ENCODE measurements at places on chromosomes 7 and 10. TPM values are rescaled to one million over a fixed set of nuclear protein-coding genes. Genes with fewer than 3 reads are reported as not detected.

The BTBD16 gene
- total RNA-seq, result not detected

The AIFM2 gene
- 3.7 TPM for total RNA-seq

The TAS2R4 gene
- total RNA-seq, result 0.65 TPM

The ARHGEF35 gene
- total RNA-seq, result 6.0 TPM

The ZNF398 gene
- 13.7 TPM for total RNA-seq

The HOXA1 gene
- total RNA-seq, result 0.70 TPM

The CCDC172 gene
- total RNA-seq, result not detected

The PDE6C gene
- total RNA-seq, result not detected

The RAPGEF5 gene
- total RNA-seq, result 0.93 TPM

The DENND2A gene
- not detected for total RNA-seq

The HTR5A gene
- total RNA-seq, result not detected

The CCL26 gene
- total RNA-seq, result not detected

The ZNF804B gene
- total RNA-seq, result not detected

The TLX1 gene
- not detected for total RNA-seq

The EBF3 gene
- not detected for total RNA-seq

The UBTD1 gene
- 1.6 TPM for total RNA-seq

The MCM10 gene
- 42.9 TPM for total RNA-seq

The NODAL gene
- 0.25 TPM for total RNA-seq

The SFRP4 gene
- total RNA-seq, result not detected

The FAM237B gene
- total RNA-seq, result not detected

All from activated CD4-positive, alpha-beta memory T cell treated with anti-CD3 and anti-CD28 coated beads, Interleukin-2, amount 10 ng/mL, durations not matched to agents 7 days and 5 days (primary cell).